ENCODE measurements at places on chromosomes 4 and X.
A peak's percentile ranks its signal among the peaks of the same experiment; 100 is the strongest.

DNA sequence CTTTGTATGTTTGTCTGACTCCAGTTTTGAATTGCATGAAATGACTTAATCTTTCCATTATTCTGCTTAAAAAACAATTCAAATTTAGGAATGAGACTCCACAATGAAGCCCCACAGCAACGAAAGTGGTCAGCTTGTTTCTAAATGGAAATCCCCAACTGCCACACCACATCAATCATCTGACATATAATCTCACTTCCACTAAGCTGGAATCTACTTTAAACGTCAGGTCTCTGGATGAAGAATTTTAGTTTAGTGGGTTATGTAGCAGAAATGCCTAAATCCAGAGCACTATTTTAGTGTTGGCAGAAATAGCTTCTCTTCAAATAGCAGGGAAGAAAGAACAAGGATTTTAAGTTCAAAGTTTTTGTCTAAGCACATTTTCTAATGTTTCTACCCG is 1.7 kb upstream of the BMP2K start:
- DNase-seq, result no peak
- peaks cover 39% of the 10 kb centered on the region for H3K4me1 ChIP-seq
- no peak overlapping the region for H3K4me3 ChIP-seq
- peak overlapping the region; percentile 95 for H3K27ac ChIP-seq

- no peak overlapping the region for H3K4me3 ChIP-seq
- H3K36me3 ChIP-seq, result no peaks in the 10 kb centered on the region
- peaks cover 11% of the 10 kb centered on the region for H3K4me1 ChIP-seq
- H3K27me3 ChIP-seq, result no peaks in the 10 kb centered on the region
- no peak overlapping the region for H3K27ac ChIP-seq
- no peak for DNase-seq
These were observed 314.9 kb upstream of the TEX13C start for GRCh38 chrX:125004799-125005198.

DNA sequence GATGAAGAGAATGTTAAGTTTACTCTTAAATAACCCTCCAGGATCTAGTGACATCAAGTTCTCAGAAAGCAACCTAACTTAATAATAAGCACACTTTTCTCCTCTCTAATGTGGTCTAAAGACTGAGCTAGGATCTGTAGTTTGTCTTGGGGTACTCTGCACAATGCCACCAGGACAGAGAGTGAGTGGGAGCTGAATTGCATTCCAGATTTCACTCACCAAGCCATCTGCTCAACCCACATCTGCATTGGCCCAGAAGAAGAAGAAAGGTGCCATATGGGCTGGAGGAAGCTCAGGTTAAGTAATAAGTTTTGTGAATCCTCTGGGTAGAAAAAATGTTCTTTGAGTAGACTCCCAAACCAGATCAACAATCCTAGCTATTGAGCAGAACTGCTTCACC is 384.6 kb downstream of the PPP3CA start:
- H3K27ac ChIP-seq, result no peak overlapping the region
- no peaks in the 10 kb centered on the region for H3K27me3 ChIP-seq
- no peak for DNase-seq
- peaks cover 6% of the 10 kb centered on the region for H3K4me1 ChIP-seq

DNA sequence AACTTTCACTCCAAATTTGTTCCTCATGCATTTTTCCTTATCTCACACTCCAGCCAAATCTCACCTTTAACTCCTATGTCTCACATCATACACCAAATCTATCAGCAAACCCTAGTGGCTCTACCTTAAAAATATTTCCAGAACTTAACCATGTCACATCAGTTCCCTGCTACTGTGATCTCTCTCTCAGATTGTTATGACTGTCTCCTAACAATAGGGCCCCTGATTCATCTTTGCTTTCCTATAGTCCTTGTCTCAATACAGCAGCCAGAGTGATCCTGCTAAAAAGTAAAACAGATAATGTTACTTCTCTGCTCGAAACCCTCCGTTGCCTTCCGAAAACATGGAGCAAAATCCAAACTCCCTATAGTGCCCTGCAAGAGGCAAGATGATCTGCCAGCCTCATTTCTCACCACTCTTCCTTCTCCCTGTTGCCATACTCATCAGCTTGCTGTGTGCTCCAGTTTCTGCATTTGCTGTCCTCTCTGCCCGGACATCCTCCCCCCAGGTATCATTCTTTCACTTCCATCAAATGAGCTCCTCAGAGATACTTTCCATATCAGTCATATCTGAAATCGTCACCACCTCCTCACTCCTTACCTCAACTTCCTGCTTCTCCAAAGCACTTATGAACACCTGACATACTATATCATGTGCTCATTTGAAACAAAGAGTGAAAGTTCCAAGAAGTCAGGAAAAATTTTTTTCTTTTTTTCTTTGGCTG is 293.4 kb upstream of the NR3C2 start:
- no peaks in the 10 kb centered on the region for H3K36me3 ChIP-seq
- no peaks in the 10 kb centered on the region for H3K4me1 ChIP-seq
- H3K4me3 ChIP-seq, result no peak overlapping the region
- no peak overlapping the region for H3K27ac ChIP-seq
- H3K27me3 ChIP-seq, result no peaks in the 10 kb centered on the region

GRCh38 chr4:53905276-53905940 is 159.0 kb downstream of the CHIC2 start:
- peaks cover 11% of the 10 kb centered on the region for H3K4me1 ChIP-seq
- peaks cover 55% of the 10 kb centered on the region for H3K27me3 ChIP-seq
- DNase-seq, result no peak
- no peak overlapping the region for H3K27ac ChIP-seq

- no peak overlapping the region for H3K27ac ChIP-seq
- peaks cover 7% of the 10 kb centered on the region for H3K4me1 ChIP-seq
- peaks cover 16% of the 10 kb centered on the region for H3K36me3 ChIP-seq
- H3K27me3 ChIP-seq, result peaks cover 17% of the 10 kb centered on the region
These were observed 278.3 kb downstream of the FBXW7 start for GRCh38 chr4:152257601-152258066.
